ENCODE measurements at places on chromosomes 16 and 17. TPM values are rescaled to one million over a fixed set of nuclear protein-coding genes. Genes with fewer than 3 reads are reported as not detected.
A peak's percentile ranks its signal among the peaks of the same experiment; 100 is the strongest.

DNA sequence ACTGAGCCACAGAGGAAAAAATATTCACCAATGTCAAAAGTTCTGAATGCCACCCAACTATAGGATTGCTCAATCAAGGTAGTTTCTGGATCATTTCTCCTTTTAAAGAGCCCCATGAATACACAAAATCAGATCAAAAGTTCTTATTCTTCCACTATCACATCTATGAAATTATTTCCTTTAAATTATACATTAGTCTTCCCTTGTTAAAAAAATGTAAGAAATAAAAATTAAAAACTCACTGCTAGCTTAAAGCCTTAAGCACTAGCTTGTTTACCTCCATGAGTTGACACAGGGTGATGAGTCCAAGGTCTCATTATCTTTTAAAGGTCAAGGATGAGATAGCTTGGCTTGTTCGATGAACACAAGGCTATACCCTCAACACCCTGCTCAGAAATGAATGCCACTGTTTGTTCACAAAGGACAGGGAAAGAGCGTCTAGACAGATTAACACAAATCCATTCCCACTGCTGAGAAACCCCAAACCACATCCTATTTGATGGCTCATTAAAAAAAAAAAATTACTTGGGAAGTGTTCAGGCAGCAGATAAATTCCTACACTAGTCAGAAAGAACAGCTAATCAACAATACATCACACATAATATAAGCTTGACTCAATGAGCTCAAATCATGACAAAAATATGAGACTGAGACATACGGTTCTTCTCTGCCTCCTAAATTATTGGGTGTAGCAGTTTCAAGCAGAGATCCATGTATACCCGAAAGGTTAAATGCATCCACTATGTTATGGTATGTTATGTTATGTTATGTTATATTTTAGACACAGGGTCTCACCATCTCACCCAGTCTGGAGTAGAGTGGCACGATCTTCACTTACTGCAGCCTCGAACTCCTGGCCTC, 118.9 kb downstream of the PARN start:
- peak; percentile 97 for DNase-seq

DNA sequence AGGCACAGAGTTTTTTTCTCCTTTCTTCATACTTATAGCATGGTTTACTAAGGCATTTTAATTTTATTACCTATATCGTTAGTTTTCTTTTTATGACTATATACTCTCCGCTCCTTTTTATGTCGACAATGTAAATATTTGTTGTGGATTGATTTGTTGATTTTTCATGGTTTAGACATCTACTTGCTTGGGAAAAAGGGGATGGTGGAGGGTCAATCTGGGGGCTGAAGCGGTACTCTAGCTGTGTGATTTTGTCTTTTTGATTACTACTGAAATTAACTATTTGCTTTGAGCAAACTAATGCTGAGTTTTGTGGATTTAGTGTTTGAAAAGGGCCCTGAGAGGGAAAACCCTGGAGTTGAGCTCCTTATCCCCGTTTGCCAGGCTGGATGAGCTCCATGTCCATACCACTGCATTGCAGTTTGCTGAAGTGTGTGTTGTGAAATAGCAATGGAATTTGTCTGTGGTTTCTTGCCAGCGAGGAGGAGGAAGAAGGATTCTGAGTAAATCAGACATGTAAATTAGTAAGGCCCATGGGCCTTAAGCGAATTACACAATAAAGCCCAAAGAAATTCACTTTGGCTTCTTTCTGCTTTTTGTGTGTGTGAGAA, 72.0 kb downstream of the FTO start:
- DNase-seq = peak; percentile 97

LRRC75A gene
- total RNA-seq = 3.1 TPM

DNA sequence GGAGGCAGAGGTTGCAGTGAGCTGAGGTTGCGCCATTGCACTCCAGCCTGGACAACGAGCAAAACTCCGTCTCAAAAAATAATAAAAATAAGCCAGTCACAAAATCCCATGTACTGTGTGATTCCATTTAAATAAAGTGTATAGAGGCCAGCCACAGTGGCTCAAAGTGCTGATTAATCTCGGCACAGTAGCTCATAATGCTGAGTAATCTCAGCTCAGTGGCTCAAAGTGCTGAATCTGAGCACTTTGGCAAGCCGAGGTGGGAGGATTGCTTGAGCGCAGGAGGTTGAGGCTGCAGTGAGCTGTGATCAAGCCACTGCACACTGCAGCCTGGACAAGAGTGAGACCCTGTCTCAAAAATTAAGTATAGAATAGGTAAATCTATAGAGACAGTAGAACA, 4.9 kb downstream of the TMED6 start:
- no peak for DNase-seq

HYDIN gene
- 1.3 TPM for total RNA-seq

SOX9 gene
- total RNA-seq = 4.1 TPM

NRN1L gene
- total RNA-seq = 0.17 TPM

GRCh38 chr17:68440526-68440925, 16.8 kb downstream of the WIPI1 start:
- no peak for DNase-seq

DNA sequence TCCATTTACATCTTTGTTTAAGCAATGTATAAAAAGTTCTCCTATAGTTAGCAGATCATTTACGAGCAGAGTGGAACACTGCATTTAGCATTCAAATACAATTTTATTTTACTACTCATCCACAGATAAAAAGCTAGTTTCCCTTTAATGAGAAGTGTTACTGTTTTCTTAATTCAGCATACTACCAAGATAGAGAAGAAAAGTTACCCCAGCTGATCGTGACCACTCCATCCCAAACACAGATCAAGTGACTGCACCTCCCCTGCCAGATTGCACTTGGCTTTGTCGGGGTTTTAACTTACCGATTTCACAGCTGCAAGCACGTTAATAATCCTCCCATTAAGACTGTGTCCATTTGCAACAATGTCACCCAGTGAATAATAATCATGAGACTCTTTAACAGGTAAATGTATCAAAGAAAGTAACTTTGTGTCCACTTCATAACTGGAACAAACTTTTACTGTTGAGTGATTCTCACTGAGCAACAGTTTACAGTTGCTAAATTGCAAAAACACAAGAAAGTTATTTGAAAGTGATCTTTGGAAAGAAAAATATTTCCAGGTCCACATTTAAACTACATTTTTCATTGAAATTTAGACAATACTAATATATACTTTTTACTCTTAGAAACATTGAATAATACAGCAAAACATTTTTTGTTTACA, 14.4 kb downstream of the MEIOB start:
- DNase-seq = no peak

GRCh38 chr17:46841561-46842379, 9.6 kb upstream of the WNT9B start:
- no peak for DNase-seq

DNA sequence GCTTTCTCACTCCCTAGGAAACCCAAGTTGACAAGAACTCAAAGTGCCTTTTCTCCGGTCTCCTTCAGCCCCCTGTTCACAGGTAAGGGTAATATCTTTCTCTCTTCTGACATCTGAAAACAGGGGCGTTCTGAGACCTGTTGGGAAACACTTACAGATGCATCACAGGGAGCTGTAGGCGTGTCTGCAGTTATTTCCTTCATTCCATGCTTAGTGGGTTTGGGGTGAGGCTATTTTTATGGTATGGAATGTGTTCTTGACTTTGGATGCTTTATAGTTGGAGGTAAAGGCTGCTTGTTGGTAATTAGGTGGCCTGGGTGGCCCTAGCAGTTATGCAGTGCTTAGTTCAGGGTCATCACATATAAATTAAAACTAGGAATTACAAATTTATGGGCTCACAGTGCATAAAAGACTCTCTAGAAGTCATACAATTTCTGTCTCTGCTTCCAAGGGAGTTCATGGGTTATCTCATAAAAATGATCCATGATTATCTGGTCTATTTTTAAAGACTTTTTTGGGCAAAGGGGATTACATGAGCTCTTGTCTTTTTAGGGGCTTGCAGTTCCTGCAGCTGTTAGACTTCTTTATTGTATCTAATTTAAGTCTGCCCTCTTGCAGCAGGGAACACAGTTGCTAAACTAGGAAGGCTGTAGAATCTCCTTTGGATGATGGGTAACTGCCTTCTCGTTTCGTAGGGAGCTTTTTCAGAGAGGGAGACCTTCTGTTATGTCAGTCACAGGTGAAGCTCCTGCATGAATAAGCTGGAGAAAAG, 10.2 kb downstream of the SOCS7 start:
- DNase-seq = no peak

DNA sequence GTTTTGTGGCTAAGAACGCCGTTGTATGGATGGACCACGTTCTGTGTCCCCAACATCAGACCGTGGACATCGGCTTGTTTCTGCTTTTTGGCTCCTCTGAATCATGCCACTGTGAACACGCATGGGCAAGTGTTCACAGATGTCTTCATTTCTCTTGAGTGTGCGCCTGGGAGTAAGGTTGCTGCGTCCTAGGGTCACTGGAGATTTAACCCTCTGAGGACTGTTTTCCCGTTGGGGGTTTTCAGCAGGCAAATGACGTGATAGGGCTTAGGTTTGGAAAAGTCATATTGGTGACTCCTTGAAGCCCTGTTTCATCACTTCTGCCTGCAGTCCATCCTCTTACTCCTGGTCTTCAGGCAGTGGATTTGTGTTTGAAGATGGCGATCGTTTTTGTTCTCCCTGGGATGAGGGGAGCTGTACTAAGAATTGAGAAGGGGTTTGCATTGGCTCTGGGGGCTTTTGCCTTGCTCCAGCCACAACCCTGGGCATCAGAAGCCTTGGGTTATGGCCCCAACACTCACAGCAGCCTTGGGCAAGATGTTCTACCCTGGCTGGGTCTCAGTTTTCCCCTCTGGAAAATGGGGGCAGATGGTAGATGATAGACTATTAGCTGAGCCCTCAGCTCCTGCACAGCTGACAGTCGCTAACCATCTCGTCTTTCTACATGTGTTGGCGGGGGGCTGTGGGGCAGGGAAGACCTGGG, 67.2 kb upstream of the CIBAR2 start:
- peak; percentile 41 for DNase-seq

DNA sequence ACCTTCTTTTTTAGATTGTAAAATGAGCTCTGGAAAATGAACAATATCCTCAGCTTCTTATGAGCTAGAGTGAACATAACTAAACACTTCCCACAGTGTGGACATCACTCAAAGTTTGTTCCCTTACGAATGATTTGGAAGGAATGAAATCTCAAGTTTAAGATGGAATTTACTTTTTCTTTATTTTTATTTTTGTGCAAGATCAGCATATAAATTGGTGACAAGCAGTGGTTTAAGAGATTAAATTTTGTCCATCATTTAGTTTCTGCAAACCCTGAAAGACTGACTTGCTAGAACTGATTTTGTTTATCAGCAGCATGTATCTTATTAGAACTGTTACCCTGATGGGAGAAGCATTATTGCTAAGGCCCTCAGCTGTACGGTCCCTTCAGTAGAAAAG, 420.1 kb downstream of the CDH8 start:
- DNase-seq = no peak

DNA sequence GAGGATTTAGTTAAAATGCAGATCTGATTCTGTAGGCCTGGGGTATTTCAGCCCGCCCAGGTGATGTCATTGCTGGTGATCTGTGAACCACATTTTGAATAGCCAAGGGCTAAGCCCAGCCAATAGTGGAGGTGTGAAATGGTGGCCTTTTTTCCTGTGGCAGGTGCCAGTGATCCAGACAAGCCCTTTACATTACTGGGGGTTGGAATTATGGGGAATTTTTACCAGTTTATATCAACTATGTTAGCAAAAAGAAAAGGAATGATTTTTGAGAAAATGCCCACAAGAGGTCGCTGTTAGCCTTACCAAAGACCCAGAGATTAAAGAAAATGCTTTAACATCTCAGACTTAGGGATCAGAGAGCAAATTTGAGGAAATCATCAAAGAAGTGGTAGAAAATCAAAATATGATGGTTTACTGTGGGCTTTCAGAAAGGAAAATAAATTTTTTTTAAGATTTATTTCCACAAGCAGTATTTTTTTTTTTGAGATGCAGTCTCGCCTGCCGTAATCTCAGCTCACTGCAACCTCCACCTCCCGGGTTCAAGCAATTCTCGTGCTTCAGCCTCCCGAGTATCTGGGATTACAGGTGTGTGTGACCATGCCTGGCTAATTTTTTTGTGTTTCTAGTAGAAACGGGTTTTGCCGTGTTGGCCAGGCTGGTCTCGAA, 3.9 kb downstream of the VPS35L start:
- peak; percentile 81 for DNase-seq

PRR35 gene
- total RNA-seq = not detected

- DNase-seq = no peak
Measured at GRCh38 chr16:65481956-65482355, 360.1 kb upstream of the CDH11 start.

DNA sequence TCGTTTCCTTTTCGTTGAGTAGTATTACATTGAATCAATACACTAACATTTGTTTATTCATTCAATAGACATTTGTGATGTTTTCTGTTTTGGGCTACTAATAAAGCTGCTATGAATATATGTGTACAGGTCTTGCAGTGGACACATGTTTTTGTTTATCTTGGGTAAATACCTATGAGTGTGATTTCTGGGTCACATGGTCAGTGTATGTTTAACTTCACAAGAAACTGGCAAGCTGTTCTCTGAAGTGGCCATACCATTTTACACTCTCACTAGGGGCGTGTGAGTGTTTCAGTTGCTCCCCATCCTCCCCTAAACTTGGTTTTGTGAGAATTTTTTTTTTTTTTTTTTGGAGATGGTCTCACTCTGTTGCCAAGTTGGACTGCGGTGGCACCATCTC, 35.0 kb downstream of the PKD1L3 start:
- DNase-seq = no peak

MC1R gene
- 4.3 TPM for total RNA-seq

DNA sequence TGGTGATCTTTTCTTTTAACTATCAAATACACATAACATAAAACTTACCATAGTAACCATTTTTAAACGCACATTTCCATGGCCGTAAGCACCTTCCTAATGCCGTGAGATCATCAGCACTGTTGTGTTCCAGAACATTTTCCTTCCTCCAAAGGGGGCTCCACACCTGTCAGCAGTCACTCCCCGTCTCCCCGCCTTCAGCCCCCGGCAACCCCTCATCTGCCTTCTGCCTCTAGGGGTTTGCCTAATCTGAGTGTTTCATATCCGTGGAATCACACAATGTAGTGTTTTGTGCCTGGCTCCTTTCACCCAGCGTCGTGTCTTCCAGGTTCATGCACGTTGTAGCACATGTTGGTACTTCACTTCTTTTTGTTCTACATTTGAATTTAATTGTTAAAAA, 350.1 kb upstream of the TNRC6C start:
- no peak for DNase-seq

DNA sequence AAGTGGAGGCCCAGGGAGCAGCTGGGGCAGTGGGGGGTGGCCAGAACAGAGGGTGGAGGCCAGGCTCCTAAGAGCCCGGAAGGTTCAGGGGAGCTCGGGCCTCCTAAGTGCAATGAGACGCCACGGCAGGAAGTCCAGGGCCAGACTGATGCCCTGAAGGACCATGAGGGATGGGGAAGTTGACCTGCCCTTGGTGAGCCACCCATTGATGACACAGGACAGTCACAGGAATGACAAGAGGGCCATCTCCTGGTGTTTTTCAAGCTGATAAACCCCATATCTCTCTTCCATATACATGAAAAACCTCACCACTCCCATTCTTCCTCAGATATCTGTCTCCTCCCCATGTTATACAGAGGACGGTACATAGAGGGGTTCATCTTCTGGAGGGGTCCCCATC, 5.8 kb upstream of the MRPL58 start:
- DNase-seq = no peak

GRCh38 chr17:7238420-7239090, 702 bp downstream of the PHF23 start:
- no peak for DNase-seq

DNASE1L2 gene
- 0.77 TPM for total RNA-seq

GRCh38 chr17:21474815-21475214, 98.7 kb downstream of the KCNJ12 start:
- no peak for DNase-seq

All from fibroblast of lung (primary cell).